ENCODE measurements at places on chromosomes 3 and 15.
A peak's percentile ranks its signal among the peaks of the same experiment; 100 is the strongest.

GRCh38 chr3:49006408-49007067 is 653 bp upstream of the WDR6 start:
- DNase-seq, result no peak

GRCh38 chr15:63052077-63052841 is 9.7 kb downstream of the TPM1 start:
- no peak for DNase-seq

GRCh38 chr3:120448756-120449155 is 2.0 kb downstream of the FSTL1 start:
- no peak for DNase-seq

- peak; percentile 48 for DNase-seq
Observed at GRCh38 chr15:40282147-40282868, 556 bp downstream of the ANKRD63 start.

DNA sequence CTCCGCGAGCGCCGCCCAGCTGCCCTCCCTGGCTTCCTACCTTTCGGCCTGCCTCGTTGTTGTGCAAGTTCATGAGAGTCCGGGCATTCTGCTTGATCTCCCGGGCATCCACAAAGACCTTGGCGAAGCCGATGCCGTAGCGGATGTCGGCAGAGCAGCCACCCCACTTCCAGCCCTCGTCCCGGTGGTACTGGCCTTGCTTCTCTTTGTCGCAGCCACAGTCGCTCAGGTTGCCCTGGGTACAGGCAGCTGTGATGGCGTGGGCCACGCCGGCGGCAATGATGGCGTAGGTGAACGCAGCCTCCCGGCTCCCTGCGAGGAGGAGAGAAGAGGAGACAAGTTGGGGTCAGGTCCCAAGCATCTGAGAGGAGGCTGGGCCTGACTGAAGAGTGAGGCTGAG is 25.4 kb downstream of the WNT7A start:
- no peak for DNase-seq

DNA sequence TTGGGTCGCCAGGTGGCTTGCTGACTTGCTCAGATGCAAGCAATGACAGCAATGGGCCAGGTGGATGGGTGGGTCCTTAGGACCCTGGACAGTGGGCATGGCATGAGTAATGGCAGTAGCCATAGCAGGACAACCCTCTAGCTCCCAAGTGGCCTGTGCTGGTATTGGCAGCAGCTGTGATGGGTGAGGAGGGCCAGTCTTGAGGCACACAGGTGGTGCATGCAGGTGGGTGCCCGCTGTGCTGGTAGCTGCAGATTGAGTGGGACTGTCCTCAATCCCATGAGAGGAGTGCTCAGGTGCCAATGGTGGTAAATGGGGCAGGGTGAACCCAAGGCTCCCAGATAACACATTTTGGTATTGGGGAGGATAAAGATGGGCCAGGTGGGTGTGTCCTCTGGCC is 24.2 kb downstream of the AGBL1 start:
- DNase-seq, result no peak

- DNase-seq, result no peak
Observed at GRCh38 chr15:45185903-45186770, 1.6 kb downstream of the SHF start.

DNA sequence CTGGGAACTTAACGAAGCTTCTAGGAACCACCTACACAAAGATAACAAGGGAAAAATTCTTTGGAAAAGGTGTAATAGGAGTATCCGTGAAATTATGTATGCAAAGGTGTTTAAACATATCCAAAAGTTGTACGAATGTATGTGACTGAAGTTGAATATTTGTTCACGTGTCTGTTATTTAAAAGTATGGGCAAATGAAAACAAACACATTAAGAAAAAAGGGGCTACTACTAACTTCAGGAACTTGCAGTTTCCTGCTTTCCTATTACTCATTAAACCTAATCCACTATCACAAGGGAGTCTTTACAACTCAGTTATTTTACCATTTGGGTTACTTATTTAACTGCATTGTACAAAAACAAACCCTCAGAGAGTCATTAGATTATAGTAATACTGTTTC is 33.9 kb upstream of the GRAMD1C start:
- DNase-seq, result no peak

DNA sequence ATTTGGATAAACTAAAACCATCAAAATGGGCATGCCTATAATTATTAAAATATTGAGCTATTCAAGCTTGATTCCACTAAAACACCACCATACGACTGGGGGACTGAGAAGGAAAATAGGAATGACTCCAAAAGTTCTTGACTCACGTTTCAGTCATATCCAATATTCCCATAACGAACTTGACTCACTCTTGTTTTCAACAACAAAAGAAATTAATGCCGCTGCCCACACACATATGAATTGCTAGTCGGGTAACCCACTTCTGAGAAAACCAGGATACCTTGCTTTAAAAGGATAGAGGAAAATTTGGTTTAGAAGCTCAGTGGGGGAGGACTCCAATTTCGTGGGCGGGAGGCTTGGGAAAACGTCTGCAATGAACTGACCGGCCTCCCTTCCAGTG is 5.2 kb downstream of the HTR3C start:
- no peak for DNase-seq

GRCh38 chr15:65833501-65834205 is 35.6 kb upstream of the RAB11A start:
- no peak for DNase-seq

GRCh38 chr15:70532531-70533186 is 230.7 kb downstream of the UACA start:
- no peak for DNase-seq

DNA sequence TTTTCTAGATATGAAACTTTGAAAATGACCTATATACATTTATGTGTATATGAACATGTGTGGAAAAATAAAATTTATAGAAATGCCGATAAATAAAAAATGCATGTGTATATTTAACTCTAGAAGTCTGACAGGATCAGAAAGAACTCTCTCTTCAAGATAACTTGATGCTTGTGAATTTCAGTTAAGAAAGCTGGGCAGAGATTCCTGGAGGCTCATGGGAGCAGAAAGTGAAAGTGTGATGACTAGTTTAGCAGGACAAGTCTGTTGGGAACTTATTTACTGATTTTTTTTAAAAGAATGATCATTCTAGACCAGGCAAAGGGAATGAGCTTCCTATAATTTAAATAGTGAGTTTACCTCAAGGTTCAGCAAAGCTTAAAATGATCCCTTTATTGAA is 81.5 kb upstream of the KCNAB1 start:
- DNase-seq, result no peak

- no peak for DNase-seq
Observed at GRCh38 chr3:149374793-149375500, 2.5 kb downstream of the TM4SF1 start.

DNA sequence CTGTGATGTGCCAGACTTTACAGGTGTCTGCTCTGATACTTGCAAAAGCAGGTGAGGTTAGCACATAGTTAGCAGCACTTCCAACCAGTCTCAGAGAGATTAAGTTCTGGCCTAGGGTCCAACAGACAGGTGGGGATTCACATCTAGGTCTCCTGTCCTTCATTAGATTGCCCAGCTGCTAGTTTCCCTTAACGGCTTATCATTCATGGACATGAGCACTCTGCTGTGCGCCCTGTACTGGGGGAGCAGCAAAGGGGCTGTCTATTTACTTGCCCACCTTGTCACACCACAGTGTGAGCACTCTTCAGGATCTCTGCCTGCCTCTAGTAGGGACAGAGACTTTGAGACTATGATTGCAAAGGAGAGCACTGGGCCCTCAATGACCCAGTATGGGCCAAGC is 8.7 kb downstream of the SPSB4 start:
- DNase-seq, result no peak

- no peak for DNase-seq
Observed at GRCh38 chr3:178079966-178080365, 456.3 kb upstream of the KCNMB2 start.

DNA sequence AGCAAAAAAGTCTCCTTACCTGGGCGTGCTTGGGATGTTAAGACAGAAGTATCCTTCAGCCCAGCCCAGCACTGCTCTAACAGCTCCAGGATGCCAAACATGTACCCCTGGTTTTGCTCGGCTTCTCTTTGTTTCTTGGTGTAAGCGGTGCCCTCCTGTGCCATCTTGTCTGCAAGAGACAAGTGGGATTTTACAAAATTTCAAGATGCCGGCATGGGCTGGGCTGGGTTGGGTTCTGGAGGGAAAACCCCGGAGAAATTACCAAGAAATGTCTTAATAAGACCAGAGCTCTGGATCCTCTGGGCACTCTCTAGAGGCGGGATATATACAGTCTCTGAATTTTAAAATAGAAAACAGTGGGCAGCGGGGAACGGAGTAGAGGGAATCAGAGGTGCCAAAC is 4.6 kb upstream of the SOX14 start:
- no peak for DNase-seq

GRCh38 chr3:66800941-66801545 is 197.1 kb upstream of the KBTBD8 start:
- no peak for DNase-seq

GRCh38 chr3:63089007-63089750 is 188.9 kb upstream of the SYNPR start:
- DNase-seq, result no peak

GRCh38 chr3:131796558-131797198 is 238.1 kb downstream of the CPNE4 start:
- no peak for DNase-seq

GRCh38 chr15:98998279-98998678 is 9.3 kb downstream of the PGPEP1L start:
- DNase-seq, result no peak
